AG04450 (cell line): ENCODE measurements at places on chromosomes 12 and 14.

DNA sequence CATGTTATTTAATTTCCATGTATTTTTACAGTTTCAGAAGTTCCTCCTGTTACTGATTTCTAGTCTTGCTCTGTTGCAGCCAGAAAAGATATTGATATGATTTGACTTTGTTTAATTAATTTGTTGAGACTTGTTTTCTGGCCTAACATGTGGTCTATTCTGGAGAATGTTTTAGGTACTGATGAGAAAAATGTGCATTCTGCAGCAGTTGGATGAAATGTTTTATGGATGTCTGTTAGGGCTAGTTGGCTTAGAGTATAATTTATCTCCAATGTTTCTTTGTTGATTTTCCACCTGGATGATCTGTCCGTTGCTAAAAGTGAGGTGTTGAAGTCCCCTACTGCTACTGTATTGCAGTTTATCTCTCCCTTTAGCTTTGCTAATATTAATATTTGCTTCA, 54.4 kb downstream of the GPR137C start:
- no peak for DNase-seq

DNA sequence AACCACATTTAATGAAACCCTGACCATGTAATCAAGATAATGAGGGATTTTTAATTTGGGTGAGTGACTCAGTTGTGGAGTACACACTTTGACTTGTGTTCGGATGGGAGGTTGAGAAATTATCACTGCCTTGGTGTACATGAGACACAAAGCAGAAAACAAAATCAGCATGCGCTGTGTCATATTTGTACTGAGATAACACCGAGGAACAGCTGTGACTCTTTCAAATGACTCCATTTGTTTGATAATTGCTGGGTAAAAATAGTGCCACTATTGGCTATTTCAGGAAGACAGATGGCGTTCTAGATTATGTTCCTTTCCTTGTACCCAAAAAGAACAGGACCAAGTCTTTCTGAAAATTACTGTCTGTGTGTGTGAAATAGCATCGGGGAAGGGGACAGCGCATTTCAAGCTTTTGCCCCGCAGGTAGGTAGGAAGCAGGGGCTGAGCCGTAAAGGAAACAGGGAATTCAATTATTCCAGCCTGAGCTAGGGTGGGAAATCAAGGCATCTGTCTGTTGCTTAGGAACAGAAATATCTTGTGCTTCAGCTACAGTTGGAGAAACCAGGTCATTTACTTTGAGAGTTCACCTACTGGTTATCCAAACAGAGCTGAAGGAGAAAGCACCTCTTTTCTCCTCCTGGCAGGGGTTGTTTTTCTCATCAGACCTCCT, 114.3 kb downstream of the SNAPC1 start:
- no peak for DNase-seq

DNA sequence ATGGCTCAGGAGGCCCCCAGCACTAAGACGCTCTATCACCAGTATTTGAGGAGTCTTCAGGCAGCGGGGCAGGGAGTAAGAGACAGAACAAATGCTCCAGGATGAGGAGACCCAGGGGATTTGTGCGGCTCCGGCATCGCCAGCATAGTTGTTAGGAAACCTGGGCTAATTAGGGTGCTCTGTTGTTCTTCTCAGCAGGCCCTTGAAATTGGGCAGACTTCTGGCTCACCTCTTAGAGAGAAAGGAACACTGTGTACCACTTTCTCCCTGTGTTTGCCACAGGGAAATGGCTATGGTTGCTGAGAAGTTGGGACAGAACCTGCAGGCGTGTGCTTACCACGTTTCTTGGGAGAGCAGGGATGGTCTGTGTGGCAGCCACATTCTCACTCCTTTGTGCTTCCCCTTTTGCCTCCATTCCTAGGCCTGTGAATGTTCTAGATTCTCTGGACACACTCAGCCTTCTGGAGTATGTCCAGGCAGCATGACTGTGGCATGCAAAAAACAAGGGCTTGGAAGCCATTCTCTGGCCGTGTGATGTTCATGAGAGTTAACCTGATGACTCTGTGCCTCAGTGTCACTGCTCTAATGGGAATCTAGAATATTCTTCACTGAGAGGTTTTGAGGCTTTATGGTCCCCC, 109.0 kb downstream of the CHST11 start:
- DNase-seq: no peak

- DNase-seq: no peak
These were observed 9.8 kb upstream of the MFAP5 start for GRCh38 chr12:8672381-8672780.

GRCh38 chr12:52879394-52880351, 25.2 kb downstream of the KRT8 start:
- no peak for DNase-seq

GRCh38 chr12:105334582-105334981, 4.1 kb downstream of the C12orf75 start:
- DNase-seq: peak; percentile 57

DNA sequence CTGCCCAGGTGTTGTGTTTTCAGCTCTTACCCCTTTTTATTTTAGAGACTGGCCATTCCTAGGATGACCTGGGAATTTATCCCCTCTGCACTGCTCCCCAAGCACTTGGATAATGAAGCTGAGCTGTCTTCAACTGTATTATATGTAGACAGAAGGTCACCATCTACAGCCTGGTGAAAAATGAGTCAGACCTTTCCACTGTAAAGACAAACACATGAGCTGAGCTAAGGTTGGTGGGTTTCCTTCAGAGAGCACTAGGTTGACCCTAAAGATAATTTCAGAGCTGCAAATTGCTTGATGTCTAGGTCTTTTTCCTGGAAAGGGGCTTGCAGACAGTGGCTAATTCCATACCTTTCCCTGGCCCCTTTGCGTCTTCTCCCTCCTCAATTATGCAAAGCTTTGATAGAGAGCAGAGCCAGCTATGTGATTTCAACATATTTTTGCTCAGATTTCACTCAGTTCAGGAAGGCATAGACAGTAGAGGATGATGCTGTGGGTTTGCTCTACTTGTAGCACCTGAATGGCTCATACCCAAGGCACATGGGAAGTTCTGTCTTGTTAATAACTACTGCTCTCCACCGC, 9.2 kb upstream of the IKZF4 start:
- DNase-seq: no peak

- no peak for DNase-seq
These were observed 20.0 kb upstream of the CLEC2D start for GRCh38 chr12:9649532-9649940.

- DNase-seq: no peak
These were observed 173.0 kb upstream of the G2E3 start for GRCh38 chr14:30385925-30386324.

DNA sequence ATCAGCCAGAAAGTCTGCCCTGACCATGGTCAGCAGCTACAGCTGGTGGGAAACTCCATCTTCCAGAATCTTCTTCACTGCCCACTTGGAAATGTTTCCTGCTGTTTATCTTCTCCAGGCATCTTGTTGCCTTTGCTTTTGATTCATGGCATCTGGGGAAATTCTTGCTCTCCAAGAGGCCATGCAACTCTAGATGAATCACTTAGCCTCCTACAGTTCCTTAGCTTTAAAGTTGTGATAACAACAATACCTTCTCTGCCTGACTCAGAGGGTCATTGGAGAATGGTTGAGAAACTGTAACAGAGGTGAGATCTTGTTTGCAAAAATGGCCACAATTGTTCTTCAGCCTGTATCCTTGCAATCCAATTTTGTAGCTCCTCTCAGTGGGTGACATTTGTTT, 121.0 kb upstream of the VRK1 start:
- DNase-seq: no peak

DNA sequence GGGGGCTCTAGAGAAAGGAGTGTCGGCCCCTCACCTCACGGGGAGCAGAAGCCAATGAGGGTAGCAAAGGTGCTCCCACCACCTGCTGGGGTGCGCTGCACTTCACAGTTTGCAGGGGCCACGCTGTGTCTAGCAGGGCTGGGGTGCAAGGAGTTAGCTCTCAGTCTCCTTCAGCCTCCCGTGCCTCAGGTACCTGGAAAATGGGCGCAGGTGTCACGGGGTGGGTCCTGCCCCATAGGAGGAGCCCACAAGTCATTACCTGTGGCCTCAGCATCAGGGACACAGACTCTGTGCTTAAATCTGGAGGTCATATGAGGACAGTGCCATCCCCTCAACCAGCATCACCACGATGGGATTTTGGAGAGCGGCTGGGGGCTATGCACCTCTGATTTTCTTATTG, 326.7 kb downstream of the ADGRD1 start:
- no peak for DNase-seq

DNA sequence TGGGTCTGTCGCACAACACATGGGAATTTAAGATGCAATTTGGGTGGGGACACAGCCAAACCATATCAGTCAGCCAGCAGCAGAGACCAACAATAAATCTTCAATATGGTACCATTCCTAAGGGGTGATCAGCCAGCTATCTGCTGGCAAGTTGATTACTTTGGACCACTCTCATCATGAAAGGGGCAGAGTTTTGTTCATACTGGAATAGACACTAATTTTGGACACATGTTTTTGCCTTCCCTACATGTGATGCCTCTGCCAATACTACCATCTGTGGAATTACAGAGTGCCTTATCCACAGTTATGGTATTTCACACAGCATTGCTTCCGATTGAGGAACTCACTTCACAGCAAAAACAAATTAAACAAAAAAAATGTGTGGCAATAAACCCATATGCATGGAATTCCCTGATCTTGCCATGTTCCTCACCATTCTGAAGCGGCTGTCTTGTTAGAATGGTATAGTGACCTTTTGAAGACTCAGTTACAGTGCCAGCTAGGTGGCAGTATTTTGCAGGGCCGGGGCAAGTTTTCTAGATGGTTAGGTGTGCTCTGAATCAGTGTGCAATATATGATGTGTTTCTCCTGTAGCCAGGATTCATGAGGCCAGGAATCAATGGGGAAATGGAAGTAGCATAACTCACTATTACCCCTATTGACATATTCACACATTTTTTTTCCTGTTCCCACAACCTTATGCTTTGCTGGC, 179.0 kb upstream of the IGF1 start:
- no peak for DNase-seq

DNA sequence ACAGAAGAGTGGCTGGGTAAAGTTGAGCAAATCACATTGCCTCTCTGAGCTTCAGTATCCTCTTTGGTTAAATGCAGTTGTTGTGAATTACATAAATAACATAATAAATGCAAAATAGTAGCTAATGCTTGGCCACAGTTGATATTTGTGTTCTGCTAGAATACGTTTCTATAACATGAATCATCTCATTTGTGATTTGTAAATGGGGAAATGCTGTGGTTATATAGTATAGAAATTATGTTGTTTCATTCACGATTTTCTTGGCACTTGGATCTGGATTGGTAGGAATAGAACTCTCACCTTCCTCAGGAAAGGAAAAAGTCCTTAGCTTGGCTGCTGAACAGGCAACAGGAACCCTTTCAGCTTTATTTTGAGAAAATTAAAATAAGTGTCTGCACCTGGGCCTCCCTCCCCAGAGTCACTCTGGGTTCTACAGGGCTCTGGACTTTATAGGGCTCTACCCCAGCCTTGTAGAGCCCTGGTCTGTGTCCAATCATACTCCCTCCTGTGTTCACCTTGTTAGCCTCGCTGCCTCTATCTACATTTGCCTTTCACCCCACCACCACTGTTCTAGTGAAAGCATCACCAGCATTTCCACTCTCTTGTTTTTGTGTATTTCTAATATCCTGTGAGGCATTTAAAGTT, 107.7 kb upstream of the BCAT1 start:
- no peak for DNase-seq

DNA sequence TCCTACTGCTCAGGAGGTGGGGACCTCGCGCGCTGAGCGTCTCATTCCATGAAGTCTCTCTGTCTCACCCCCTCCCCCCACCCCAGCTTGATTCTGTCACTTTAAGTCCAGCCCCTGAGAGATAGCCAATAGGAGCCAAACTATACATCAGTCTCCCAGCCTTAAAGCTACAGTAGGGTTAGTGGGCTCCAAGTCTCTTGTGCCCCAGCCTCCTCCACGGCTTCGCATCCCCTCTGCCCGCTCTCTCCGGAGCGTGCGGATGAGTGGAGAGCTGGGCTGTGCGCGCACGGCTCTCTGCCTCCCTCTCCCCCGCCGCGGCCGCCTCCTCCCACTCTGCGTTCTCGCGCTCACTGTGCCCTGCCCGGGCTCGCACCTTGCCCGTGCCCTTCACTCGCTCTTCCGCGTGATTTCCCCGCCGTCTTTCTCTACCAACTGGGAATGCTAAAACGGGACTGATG, at the start of gene ESRRB:
Gene ESRRB (plus strand): TSS at position 191 of the 458 bp plus-strand sequence. CDS start 265 bp downstream, at position 456.
- DNase-seq: no peak

- DNase-seq: no peak
These were observed 20.7 kb downstream of the SLC7A7 start for GRCh38 chr14:22794551-22794951.

- no peak for DNase-seq
These were observed 174.2 kb downstream of the PPM1H start for GRCh38 chr12:62760779-62761178.

DNA sequence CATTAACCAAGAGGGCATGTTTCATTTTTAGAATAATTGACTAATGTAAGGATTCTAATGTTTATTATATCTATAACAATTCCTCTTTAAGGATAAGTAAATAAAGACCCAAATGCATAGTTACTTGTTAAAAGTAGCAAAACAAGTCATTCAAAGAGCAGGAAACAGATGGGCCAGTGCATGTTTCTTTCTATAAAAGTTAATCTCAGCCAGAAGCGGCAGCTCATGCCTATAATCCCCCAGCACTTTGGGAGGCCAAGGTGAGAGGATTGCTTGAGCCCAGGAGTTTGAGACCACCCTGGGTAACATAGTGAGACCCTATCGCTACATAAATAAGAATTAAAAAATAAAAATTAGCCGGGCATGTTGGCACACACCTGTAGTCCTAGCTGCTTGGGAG, 391.0 kb upstream of the RGS6 start:
- DNase-seq: no peak

DNA sequence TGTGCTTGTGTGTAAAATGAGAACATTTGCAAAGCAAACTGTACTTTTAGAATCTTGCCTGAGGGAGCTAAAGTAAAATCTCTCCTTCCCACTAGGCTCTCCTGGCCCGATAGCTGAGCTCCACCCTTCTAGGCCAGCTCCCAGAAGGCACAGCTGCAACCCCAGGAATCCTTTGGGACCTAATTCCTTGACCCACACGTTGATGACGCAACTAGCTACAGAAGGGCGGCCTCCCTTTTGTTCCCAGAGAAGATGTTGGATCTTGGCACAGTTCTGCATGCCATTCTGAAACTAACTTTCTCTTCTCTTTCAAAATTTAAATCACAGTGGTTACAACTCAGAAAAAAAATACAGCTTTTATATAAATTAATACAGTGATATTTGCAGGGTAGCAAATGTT, 268.1 kb downstream of the EGLN3 start:
- peak; percentile 6 for DNase-seq

GRCh38 chr14:43204816-43205215, 1302.3 kb downstream of the FSCB start:
- peak; percentile 1 for DNase-seq

GRCh38 chr12:123659996-123660727, 10.8 kb upstream of the TCTN2 start:
- DNase-seq: peak; percentile 34
